ENCODE measurements at places on chromosomes 3 and 15.

DNA sequence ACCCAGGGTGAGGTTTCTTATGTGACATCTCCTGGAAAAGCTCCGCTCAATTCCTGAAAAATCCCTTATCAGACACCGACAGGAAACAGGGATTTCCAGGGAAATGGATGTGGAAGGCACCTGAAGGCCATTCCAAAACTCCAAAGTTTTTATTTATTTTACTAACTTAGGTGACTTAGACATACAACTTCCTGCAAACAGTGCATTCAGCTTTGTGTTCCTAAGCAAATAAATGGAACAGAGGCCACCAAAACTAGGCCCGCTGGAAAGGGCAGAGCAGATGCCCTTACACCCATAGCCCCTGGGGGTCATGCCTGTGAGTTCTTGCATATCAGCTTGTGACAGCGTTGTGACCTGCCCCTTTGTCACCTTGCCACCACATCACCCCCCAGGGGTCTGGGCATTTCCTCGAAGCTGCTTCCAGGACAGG is 239.4 kb downstream of the XXYLT1 start:
- no peak for DNase-seq

DNA sequence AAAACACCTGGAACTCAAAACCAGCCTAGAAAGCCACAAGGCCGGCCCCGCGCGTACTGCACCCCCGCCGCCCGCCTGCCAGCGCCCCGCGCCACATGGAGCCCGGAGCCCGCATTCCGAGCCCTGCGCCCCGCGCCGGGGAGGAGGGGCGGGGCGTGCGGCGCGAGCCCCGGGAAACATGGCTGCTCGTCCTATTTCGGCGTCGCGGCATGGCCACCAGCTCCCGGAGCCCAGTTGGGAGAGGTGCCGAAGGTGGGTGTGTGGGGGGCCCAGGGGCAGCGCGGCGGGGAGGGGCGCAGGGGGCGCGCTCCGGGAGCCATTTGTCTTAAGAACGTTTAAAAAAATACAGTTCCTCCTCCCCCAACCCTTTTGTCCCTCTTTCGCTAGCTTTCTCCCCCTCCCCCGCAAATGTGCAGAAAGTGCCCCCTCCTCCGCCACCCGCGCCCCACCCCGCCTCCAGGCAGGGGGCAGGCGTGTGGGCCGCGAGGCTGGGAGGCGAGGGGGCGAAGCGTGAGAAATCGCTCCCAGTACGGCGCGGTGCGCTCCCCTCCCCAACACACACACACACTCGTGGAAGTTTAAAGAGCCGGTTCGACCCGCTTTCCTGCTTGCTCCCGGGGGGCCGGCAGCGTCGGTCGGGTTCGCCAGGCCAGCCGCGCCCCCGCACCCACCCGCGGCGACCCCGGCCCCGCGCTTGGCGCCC is 2.5 kb downstream of the ANP32A start:
- DNase-seq, result peak; percentile 39

GRCh38 chr3:159796744-159797143 is 191.9 kb upstream of the IL12A start:
- no peak for DNase-seq

GRCh38 chr3:55720614-55721013 is 233.5 kb upstream of the WNT5A start:
- no peak for DNase-seq

DNA sequence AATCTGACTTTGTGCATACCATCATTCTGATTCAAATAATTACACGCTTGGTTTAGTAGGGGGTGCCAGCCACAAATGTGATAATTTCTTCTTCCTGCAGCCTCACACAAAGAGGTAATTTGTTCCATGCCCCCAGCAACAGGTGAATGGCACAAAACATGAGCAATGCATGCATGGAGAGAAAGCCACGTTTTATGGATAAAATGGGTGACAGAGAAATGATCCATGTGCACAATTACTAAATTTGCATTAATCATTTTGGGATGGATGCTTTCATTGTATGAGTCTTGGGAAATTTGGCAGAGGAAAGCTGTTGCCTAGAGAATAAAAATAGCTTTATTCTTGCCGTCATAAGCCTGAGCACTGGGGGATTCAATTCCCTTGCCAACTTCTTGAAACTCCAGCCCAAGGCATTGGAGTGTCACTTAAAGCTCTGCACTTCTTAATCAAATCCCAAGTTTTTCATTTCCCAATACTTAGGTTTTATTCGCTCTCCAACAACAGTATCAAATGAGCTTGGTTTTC is 411.6 kb downstream of the GBE1 start:
- no peak for DNase-seq

DNA sequence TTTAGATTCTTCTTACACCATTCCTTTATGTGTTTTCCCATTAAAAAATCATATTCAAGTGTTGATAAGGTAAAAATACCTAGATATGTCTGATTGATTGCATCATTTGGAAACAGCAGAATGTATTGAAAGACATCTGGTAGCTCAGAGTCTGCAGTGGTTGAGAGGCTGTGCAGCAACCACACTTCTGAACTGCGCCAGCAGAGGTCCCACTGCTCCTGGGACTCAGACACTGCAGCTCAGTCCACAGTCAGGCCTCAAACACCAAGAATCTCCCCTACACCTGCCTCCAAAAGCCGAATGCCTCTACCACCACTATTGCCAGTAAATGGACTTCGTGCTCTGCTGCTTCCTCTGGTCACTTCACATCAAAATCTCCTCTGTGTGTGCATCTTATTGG is 176.9 kb upstream of the LMCD1 start:
- peak; percentile 14 for DNase-seq

DNA sequence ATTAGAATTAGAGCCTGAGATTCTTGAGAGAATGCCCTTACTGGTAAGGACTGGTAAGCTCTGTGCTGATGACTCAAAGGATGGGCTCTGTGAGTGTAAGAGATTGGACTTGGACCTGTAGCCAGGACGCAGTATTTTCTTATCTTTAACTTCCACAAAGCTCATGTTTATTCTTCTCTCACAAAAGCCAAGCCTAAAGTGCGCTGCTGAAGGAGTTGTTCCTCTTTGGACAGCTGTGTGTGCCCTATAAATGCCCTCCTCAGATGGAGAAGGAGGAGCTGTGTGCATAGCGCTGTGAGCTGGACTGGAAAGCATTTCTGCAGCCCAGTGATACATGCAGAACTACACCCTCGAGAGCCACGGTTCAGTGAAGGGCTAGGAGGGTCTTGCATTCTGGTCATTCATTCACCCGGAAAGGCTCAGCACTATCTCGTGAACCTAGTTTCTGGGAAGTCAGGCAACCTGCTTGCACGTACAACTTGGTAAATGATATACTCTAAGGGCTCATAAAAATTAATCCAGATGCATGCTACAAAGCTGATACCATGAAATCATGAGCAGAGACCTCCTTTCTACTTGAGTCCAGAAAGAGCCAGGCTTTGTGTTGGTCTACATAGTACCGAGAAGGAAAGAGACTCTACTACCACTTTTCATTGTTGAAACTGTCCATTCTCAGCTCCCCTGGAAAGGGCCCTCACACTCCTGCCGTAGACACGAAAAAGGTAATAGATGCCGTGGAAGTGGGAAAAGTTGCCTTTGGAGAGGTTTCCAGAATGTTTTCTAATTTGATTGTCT is 103.0 kb upstream of the TBL1XR1 start:
- DNase-seq, result no peak

DNA sequence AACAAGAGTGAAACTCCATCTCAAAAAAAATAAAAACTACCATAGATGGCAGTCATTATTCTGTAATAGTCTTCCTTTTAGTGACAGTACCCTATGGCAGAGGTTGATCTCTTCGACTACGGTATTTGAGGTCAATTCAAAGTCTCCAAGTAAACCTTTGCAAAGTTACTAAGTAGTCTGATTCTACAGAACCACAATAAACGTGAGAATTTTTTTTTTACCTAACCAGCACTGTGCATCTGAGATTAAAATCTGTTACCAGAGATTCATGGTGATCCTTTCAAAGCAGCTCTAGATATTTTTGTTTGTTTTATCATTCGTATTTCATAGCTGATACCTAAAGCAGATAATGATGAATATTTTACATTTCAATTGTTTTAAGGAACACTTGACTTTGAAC is 86.6 kb upstream of the CHD2 start:
- DNase-seq, result no peak

GRCh38 chr15:56165234-56165633 is 78.4 kb downstream of the RFX7 start:
- no peak for DNase-seq

DNA sequence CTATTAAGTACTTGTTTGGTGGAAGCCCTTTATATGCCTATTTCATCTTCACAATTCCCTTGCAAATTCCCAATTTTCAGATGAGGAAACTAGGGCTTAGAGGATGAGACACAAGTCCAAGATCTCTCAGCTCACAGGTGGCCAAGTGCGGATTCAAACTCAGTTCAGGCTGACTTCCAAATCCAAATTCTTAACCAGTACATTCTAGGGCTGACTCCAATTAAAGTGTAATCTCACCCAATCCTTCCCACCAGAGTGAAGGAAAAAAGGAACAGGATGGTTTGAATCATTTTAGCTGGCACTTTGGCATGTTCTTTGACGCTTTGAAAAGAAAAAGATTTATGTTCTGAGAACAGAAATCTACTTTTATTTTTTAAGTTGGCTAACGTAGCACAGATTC is 12.7 kb downstream of the ARHGEF3 start:
- no peak for DNase-seq

GRCh38 chr3:10928961-10929471 is 63.5 kb upstream of the SLC6A1 start:
- DNase-seq, result no peak

DNA sequence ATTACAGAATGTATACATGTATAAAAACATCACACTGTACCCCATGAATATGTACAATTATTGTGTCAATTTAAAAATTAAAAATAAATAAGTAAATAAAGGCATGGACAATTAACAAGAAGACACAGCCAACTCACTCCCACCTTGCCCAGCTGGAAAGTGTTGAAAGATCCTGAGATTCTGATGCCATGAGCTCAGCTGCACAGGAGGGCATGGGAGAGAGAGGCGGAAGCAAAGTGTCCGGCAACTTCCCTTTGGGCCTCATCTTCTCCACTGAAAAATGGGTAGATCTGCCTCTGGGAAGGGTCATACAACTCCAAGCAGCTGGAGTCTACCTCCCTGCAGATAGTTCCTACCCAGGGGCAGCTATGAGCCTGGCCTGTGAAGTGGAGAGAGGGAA is 277.3 kb downstream of the UACA start:
- no peak for DNase-seq

GRCh38 chr3:195119461-195120266 is 151.3 kb downstream of the XXYLT1 start:
- no peak for DNase-seq

GRCh38 chr3:156030723-156031122 is 89.7 kb upstream of the KCNAB1 start:
- DNase-seq, result no peak
